ENCODE measurements at places on chromosomes 6 and 20.

- DNase-seq: no peak
Observed at GRCh38 chr6:129105793-129106192, 222.9 kb downstream of the LAMA2 start.

- DNase-seq: no peak
Observed at GRCh38 chr20:43911066-43911465, 3.6 kb upstream of the TOX2 start.

GRCh38 chr6:78911218-78911940 is 44.0 kb downstream of the IRAK1BP1 start:
- no peak for DNase-seq

GRCh38 chr6:56378966-56379585 is 131.7 kb upstream of the COL21A1 start:
- DNase-seq: no peak

GRCh38 chr20:719816-720215 is 44.2 kb upstream of the SCRT2 start:
- DNase-seq: no peak

DNA sequence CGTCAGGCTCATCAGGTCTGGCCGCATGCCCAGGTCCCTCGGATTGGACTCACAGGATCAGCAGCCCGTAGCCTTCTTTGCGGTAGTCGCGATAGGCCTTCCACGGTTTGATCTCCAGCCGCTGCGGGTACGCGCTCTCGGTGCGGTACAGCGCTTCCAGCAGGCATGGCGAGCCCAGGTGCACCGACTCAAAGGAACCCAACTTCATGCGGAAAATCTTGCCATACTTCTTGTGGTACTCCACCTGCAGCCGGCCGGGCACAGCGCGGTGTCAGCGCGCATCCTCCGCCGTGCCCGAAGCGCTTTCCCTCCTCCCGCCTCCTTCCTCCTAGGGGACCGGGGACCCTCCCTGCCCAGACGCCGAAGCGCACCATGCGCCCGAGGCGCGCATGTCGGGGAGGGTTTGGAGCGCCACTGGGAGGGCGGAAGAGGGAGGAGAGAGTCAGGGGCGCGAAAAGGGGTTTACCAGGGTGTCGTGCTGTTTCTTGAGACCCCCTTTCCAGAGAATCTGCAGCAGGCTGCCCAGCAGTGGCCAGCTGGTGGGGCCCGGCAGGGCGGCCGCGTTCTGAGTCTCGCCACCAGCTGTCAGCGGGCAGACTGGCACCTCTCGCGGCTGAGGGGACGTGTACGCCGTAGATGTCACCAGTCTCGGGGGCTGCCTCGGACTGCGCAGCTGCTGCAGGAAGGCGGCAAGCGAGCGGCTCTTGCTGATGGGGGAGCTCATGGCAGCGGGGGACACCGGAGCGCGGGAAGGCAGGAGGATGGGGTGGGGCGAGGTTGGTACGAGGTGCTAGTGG is 732 bp downstream of the CYP24A1 start:
- DNase-seq: no peak

DNA sequence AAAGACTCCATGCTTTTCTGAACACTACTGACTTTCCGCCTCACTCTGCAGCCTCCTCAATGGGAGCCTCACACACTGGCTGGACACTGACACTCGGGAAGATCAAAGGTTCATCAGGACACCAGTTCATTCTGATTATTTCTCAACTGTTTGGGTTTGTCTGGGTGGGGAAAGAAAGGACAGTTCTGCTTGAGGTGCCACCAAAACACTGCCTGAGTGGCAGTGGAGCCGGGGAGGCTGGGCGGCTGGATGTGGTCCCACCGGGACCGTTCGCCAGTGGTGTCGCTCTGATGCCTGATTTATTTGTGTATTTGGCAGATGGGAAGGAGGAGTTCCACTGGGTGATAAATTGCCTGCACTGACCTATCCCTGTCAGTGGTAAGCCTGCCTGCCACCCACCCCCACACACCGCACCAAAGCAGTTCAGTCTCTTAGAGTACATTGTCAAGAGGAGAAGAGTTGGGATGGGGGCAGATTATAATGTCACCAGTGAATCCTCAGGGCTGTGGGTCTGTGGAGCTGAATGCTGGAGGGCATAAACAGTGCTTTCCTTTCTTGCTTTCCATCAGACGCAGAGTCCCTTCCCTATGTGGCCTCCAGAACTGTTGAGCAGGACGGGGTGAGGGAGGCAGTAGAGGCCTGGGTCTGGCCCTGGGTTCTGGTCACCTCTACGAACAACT is 49.8 kb downstream of the EDN1 start:
- DNase-seq: no peak

DNA sequence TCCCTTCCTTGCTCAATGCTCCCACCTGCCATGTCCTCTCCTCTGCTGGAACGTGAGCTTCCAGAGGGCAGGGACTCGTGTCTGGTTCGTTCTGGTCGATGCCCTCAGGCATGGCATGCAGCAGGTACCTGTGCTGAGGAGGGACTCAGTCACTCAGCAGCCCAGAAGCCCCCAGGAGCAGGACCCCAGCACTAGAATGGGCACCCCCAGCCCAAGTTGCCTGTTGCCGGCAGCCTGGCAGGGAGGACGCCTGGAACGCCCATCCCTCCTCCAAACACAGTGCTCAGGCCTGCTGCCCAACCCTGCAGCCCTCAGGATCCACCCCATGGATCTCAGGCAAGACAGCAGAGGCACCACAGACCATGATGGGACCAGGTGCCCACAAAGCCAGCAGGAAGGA is 40.6 kb downstream of the BMP7 start:
- DNase-seq: no peak

- DNase-seq: peak; percentile 2
Observed at GRCh38 chr20:14617123-14617522, 279.7 kb upstream of the FLRT3 start.

DNA sequence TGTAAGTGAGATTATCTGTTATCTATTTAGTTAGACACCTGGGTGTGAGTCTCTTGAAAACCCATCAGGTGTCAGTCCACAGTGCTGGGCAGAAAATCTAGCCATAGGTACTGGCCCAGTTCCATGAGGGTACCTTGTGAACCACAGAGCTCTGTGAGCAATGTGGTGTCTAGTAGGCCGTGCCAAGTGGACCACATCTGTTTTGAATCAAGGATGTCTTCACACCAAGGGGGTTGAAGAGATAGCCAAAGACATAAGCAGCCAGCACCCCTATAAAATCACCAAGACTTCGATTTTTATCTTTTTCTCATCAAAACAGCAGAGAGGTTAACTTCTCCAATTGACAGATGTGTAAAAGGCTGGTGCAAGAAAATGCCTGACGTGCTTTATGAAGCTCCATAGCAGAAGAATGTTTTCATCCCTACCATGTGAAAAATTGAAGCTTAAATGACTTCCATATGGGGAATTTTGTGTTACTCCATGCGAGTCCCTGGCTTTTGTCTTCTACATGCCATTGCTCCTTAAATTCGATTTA is 368.7 kb downstream of the HAO1 start:
- no peak for DNase-seq

- peak; percentile 89 for DNase-seq
Observed at GRCh38 chr20:56422076-56422823, 10.2 kb downstream of the CASS4 start.

- peak; percentile 87 for DNase-seq
Observed at GRCh38 chr6:31007694-31008093, 2.6 kb upstream of the MUC22 start.

DNA sequence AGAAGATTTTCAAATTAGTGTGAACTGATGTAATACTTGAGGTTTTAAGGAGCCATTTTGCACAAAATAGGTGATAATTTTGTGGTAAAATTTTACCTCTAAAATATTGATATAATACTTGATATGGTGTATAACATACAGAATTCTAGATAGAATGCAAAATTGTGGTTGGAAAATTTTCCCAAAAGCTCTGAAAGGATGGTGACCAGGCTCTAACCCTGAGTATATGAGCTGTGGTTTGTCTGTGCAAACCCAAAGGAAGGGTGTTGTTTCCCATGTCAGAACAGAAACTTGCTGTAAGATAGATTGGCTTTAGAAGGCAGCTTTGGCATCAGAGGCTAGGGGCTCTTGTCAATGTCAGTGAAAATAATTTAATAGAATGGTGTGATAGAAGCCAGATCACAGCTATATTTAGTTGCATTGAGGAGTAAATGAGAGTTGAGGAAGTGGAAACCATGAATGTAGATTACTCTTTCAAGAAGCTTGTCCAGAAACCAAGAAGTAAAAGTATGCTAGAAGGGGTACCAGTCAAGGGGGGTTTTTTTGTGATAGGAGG is 257.7 kb downstream of the FARS2 start:
- DNase-seq: no peak

DNA sequence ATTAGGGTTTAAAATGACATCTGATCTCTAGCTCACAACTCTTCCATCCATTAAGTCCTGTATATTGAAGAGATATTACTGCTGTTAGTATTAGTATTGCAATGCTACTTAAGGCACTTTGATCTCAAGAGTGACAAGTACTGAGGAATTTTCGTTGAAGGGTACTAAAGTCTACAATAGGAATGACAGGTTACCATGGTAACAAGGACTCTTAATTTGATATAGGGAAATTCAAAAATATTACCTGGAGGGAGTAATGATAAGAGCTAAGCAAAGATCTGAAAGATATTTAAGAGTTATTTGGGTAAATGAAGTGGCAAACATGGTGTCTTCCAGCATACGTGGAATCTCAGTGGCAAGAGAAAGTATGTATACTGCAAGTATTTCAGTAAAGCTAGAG is 518.0 kb upstream of the SLC35B3 start:
- DNase-seq: no peak

GRCh38 chr6:36662827-36663256 is 15.7 kb upstream of the CDKN1A start:
- no peak for DNase-seq

GRCh38 chr6:105619971-105620741 is 217.3 kb upstream of the PREP start:
- no peak for DNase-seq

GRCh38 chr20:44544263-44544662 is 22.4 kb upstream of the SERINC3 start:
- DNase-seq: no peak

GRCh38 chr6:125792680-125793079 is 1.9 kb downstream of the NCOA7 start:
- no peak for DNase-seq

DNA sequence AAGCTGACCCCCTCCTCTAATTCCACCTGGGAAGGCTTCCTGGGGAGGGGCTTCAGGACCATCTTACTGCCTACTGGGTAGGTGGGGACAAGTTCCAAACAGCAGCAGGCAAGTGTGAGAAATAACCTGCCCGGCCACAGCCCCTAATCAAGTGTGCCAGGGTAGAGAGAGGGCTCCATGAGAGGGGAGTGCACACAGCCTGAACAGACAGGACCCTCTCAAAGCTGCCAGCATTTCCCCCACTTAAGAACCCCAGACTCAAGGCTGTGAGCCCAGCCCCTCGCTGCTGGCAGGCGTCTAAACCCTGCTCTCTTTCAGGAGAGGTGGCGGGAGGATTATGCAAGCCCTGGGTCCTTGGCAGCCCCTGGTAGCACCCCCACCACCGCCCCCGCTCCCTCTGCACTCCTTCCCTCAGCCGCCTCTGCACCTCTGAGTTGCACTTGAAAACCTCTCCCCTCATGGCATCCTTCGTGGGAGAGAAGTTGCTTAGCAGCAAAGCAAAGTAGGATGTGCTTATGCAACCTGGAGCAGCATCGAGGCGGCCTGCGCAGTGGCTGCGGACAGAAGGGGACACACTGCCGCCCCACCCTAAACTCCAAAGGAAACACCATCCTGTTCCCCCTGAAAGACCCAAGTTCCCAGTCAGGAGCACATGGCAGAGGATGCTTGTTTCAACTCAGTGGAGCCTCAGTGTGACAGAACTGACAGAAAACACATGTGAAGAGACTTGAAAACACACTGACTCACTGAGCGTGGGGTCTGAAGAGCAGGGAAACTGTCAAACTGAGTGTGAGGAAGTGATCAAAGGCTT is 10.5 kb downstream of the DDRGK1 start:
- no peak for DNase-seq

Data from NCI-H226 (cell line).